Upper lobe of left lung (tissue), 6 donors: ENCODE measurements at places on chromosomes 16 and 17.

DNA sequence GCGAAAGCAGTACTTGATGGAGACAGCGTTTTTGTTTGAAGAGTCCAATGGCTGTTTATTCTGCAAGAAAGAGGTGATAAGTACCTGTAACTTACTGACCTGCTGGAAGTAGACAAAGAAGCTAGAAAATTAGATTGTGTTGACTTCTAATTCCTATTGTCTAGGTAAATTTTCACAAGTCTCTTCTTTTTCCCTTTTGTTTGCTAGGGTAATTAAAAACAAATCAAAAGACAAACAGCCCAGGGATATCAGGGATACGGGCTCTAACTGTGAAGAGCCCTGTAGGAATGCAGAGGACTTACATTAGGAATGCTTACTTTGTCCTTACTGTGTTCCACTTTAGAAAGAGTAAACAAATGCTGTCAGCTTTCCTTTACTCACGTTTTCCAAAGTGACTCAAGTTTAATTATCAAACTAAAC lies 7.0 kb downstream of the PSME3IP1 start:
- DNase-seq = no peak

DNA sequence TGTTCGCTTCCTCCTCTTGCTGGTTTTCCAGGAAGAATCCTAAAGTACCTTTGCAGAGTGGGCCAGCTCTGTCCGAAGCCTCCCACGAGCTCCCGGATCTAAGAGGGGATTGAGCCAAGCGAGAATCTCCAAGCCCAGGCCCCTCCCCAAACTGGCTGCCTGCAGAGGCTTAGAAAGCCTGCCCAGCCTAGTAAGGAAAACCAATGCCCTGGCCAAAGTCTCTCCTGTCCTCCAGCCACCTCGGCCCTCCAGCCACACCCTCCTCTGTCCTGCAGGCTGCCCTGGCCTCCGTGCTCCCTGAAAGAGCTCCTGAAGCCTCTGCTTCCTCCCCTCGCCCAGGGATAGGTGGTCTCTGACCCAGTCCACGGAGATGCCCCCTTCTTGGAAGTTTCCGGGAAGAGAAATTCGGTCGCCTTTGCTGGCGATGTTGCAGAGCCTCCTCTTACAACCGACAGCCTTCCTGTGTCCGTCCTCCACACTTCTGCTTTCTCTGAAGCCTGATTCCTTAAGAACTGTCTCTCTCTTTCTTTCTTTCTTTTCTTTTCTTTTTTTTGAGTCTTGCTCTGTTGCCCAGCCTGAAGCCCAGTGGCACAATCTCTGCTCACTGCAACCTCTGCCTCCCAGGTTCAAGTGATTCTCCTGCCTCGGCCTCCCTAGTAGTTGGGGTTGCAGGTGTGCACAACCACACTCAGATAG lies 54.9 kb upstream of the TOB1 start:
- DNase-seq = no peak

- DNase-seq = no peak
These were observed 159.9 kb downstream of the TMEM114 start for GRCh38 chr16:8430401-8430800.

- DNase-seq = no peak
These were observed 170.4 kb downstream of the ZFHX3 start for GRCh38 chr16:72877374-72878028.

DNA sequence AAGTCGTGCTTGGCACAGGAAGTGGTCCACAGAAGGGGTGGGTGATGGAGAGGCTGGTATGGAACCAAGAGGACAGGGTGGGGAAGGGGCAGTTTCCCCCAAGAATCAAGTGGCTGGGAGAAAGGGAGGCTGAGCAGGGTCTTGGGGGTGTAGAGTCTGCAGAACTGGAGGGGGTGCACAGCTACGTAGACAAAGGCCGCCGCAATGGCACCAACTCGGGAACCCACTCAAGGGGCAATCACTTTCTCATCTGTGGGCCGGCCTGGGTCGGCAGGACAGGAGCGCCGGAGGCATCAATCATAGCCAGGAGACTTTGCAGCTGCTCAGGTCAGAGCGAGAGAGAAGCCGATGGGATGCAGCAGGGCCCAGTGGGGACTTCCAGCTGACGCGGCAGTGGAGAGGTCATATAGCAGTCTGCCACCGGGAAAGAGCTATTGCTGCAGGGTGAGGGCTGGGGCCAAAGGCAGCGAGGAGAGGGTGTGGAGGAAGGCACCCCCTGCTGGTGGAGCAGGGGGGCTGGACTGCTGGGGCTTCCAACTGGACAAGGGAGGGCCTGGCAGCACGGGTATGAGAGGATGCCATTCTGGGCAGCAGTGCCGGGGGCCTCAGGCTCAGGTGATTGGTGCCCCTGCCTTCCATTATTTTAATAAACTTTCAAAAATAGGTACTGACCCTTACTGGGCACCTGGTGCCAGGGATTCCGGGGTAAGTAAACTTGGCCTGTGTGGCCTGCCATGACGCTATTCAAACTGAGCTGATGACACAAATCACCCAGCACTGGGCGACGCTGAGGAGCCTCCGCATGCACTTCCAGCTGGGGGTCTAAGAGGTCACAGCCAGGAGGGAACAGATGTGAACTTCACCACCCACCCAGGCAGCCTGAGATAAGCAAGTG lies 52.5 kb upstream of the MTSS2 start:
- DNase-seq = no peak

GRCh38 chr16:49890876-49891275 lies 35.0 kb upstream of the ZNF423 start:
- DNase-seq = no peak
